NCI-H1930 (cell line): ENCODE measurements at places on chromosomes 12 and 14.
A peak's percentile ranks its signal among the peaks of the same experiment; 100 is the strongest.

- no peak for DNase-seq
Observed at GRCh38 chr14:73153272-73153671, 17.0 kb downstream of the PSEN1 start.

DNA sequence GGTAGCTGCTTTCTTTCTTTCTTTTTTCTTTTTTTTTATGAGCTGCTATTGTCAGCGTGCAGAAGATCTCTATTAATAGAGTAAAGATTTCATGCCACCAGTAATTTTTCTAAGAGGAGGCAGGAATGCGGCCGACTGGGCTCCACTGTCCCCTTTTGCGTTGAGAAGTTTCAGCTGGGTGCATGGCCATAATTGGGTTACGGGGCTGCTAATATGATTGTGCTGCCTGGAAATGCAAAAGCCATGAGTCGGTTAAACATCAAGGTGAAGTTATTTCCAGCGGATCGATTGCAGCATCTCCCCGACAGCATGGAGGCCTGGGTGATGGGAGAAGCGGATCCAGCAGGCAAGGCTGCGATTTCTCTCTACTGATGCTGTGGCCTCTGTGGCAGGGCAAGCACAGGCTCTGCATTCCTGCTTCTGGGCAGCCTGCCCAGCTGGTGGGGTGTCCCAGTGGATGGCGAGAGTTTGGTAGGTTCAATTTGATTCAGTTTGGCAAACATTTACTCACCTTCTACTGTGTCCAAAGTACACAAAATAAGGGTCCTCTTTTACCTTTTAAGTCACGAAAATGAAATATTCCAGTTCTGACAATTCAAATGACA is 54.4 kb upstream of the PRMT8 start:
- DNase-seq: no peak

DNA sequence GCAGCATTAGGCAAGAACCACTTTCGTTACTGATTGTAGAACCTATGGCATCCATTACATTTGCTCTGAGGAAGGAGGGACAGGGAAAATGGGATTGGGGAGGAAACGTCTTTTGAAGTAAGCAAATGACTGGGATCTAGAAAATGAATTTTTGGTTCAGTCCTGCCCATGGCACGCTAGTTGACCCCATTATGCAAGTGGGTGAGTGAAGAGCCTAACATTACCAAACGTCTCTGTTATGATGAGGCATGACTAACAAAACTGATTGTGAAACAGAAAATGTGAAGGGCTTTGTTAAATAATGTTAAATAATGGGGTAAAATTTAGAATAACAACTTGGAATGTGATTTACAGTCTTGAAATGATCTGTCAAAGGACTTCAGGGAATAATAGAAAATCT is 38.9 kb downstream of the CPSF2 start:
- DNase-seq: no peak

GRCh38 chr14:74595006-74595735 is 16.9 kb downstream of the LTBP2 start:
- no peak for DNase-seq

DNA sequence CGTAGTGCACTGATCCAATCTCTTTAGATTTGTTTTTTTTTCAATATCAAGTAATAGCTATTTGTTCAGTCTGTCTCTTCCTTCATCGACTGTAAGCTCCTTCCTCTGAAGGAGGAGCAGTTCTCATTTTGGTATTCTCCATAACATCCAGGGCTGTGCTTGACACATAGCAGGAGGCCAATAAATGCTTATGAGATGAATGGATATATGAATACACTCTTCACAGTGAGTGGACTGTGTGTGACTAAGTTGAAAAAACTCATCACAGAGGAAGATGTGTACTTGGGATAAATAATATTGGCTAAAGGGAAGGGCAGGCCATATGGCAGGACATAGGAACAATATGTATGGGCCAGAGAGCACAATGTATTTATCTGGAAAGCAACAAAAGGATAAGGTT is 205.3 kb upstream of the PRICKLE1 start:
- no peak for DNase-seq

DNA sequence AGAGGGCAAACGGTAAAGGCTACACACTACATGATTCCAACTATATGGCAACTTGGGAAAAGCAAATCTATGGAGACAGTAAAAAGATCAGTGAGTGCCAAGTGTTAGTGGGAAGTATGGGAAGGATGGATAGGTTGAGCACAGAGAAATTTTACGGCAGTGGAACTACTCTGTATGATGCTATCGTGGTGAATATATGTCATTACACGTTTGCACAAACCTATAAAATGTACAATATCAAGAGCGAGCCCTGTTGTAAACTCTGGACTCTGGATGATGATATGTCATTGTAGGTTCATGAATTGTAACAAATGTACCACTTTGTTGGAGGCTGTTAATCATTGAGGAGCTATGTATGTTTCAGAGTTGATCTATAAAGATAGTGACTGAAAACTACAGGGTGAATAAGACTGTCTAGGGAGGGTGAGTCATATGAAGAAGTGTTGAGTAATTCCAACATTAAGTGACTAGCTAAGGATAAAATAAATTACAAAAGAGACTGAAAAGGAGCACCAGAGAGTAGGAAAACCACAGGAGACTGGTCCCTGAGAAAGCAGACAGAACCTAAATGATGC is 349.2 kb upstream of the LMO3 start:
- no peak for DNase-seq

DNA sequence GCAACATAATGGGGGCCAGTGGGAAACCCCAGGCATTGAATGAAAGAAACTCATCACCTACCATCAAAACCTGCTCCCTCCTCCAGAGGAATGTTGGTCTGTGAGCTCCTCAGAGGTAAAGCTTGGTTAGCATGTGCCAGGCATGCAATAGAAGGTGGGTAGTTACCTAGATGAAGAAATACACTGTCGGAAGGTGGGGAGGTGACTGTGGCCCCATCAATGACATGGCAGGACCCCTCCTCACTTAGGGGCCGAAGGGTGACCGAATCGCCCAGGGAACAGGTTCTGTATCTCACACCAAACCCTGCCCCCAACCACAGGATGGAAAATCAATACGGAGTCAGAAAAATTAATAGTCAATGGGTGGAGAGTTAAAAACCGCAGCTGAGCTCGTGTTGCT is 135.6 kb downstream of the BCL11B start:
- DNase-seq: no peak

DNA sequence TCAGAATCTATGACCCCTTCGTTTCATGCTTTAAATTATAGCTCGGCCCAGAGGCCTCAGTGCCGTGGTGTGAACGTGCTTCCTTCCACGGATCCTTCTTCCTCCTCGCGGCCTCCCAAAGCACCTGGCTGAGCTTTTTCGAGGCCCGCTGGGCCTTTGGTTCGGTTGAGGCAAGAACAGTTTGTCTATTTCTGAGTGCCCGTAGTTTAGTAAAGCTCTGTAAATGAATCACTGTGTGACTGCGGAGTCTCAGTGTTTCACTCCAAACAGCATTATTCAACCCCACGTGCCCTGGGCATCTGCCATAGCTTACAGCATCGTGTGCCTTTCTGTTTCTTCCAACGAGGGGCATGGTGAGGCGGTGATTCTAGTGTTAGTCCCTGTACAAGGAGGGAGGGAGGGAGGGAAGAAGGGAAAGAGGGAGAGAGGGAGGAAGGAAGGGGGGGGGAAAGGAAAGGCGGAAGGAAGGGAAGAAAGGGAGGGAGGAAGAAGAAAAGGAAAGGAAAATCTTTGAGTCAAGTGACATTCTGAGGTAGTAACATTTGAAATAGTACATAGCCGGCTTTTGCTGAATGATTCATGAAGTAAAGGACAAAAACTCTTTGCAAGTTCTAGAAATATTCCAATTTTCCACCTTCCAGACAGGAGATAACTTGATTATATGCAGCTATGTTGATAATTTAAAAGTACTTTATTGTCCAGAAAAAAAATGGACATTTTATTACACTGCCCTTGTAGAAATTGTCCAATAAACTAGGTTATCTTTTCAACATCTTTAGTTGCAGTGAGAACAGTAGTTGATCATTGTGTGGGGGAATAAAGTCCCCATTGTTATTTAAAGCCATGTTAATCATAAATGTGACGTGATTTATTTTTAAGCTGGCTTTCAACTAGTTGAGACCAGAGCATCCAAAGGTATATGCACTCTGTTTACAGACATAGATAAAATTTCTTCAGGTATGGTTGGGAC is 1.2 kb upstream of the TRIM9 start:
- peak; percentile 50 for DNase-seq

- DNase-seq: no peak
Observed at GRCh38 chr12:52895726-52896189, 9.1 kb downstream of the KRT8 start.
